ENCODE measurements at places on chromosomes 4 and X. TPM values are rescaled to one million over a fixed set of nuclear protein-coding genes. Genes with fewer than 3 reads are reported as not detected.

Gene MAGED4B
- 304 TPM for total RNA-seq

Gene IL13RA2
- total RNA-seq, result not detected

Gene AFM
- total RNA-seq, result not detected

Gene MAML3
- total RNA-seq, result 59.4 TPM

Gene SLC6A14
- total RNA-seq, result not detected

Gene SPATA4
- not detected for total RNA-seq

Gene FRAS1
- 18.7 TPM for total RNA-seq

- DNase-seq, result no peak
These were observed 107.3 kb upstream of the RAI2 start for GRCh38 chrX:17968367-17968766.

DNA sequence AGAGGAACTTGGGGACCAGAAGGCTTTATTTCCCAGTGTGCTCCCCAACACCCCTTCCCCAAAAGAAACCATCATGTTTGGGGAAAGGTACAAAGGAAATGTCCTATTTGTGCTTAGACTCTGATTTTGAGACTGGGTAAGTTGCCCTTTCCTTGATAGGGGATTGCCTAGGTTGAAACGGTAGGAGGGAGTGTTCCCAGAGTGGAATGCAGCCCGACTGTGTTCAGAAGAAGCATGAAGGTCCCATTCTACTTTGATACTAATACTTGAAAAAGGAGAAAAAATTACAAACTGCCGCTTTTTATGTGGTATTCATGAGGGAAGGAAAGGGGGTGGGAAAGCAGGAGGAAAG, 32.4 kb upstream of the TMEM131L start:
- no peak for DNase-seq

DNA sequence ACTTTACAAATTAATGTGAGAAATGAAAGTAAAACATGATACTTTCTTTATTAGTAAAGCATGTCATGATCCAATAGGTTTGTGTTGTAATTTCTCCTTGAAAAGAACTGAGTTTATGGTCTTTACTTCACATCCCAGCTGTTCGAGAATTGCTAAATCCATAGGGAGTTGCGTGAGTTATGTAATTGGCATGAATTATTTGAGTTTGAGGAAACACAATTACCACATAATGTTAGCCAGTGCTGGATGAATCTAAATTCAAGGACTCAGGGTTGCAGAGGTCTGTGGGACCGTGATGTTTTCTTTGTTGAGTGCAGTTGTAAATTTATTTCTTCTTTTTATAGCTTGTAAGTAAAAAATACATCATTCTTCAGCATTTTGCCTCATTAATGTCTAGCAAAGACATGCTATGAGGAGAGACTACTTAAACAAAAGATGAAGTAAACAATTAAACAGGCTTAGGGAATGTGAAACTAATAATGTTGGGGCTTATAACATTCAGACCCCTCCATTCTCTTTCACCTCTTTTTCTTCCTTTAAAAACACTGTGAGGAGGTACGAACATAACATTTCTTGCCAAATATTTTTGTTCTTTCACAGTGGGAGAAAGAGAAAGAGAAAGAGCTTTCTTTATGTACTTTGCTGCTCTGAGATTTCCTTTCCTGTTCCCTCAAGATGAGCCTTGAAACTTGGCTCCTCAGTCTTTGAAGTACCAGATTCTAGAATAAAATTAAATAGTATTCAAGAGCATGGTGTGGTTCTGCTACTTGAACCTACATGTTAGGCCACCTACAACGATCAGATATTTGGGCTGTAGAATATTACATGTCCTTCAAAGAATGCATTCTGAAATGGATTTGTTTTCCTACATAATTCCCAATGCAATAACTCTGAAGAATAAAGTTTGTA, 159.6 kb upstream of the ANK2 start:
- no peak for DNase-seq

DNA sequence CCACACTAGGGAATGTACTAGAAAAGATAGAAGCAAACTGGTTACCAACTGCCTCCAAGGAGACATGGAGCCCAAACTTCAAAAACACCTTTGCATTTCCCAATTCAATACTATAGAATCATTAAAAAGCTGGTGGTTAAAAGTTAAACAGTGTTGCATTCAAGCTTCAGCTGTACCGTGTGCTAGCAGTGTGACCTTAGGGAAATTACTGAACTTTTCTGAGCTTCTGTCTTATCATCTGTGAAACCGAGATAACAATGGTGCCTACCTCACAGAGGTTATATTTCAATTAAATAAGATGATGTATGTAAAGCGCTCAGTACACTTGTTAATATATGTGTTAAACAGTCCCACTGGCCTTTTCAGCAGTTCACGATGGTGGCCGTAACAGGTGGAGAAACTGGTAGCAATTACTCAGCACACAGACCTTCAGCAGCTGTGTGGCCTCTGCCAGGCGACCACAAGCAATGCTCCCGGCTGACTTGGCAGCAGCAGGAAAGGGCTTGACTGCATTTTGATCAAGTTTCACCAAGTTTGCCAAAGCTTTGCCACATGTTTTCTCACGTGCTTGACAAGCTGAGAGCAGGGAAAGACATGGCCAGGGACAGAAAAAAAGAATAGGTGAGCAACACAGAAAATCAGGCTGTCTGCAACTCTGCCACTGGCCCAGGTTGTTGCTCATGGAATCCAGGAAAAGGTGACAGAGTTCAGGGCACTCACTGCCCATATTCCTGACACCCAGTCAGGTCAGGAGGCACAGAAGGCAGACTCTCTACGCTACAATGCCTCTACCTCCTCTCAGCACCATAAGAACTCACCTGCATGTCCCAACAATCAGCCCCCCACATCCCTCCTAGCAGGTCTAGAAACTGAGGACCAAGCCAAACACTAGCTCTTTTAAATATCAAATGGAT, 72.1 kb downstream of the PARM1 start:
- DNase-seq, result no peak

- DNase-seq, result no peak
These were observed 6.2 kb downstream of the RTL5 start for GRCh38 chrX:72125331-72126047.

DNA sequence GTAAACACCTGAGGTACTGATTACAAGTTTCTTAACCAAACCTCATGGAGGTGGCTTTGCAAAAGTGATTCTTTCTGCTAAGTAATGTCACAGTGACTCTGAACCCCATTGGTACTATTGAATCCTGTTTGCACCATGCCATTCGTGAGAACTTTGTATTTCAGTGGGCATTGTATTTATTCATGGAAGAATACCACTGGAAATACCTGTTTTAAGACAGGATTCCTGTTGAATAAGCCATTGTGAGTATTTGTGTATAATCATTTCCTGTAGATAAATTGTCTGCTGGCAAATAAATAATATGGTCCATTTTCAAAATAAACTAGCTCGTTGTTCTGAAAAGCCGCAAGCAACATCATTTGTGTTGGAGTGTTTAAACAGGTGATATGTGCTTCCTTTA, 136.4 kb upstream of the GUCY1A1 start:
- no peak for DNase-seq

DNA sequence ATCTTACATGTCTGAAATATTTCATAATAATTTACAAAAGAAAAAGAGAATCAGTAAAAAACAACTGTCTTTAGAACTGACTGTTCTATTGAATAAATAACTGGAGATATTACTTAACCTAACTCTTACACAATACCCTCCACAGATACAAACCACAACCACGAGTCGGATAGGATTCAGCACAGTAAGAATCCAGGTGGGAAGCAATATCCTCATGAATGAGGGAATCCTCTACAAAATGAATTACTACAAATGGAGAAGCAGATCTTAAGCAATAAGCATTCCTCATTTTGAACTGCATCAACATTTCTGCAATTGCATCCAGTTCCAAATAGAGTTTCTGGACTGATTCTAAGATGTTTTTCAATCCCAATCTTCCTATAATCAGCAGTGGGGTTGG, 227.1 kb downstream of the SH2D1A start:
- no peak for DNase-seq

- DNase-seq, result peak; percentile 77
These were observed 1.0 kb downstream of the PDE5A start for GRCh38 chr4:119627267-119628255.

- DNase-seq, result no peak
These were observed 15.5 kb upstream of the EDA2R start for GRCh38 chrX:66654411-66654810.

DNA sequence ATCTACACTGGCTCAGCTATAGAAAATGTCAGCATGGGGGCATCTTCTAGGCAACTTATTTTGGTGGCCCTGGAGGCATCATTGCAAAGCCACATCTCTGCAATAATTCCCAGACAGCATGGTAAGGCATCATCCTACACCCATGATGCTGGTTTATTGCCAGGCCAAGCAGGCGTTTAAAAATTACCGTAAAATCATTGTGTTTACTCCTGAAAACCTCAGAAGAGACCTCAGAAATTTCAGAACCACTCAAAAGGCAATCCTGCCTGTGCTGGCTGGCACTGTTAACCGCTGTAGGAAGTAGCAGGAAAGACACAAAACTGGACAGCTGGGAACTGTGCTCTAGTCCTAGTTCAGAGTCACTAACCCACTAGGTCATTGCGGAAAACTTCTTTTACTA, 63.2 kb downstream of the MID1 start:
- DNase-seq, result no peak

DNA sequence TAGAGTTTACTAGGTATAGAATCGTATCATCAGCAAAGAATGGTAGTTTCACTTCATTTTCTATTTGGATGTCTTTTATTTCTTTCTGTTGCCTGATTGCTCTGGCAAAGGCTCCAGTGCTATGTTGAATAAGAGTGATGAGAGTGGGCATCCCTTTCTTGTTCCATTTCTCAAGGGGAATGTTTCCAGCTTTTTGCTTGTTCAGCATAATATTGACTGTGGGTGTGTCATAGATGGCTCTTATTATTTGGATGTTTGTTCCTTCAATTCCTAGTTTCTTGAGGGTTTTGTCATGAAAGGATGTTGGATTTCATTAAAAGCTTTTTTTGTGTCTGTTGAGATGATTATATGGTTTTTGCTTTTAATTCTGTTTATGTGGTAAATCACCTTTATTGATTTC, 1114.5 kb downstream of the RAPGEF2 start:
- no peak for DNase-seq
